ENCODE measurements at places on chromosomes 5 and 9. TPM values are rescaled to one million over a fixed set of nuclear protein-coding genes. Genes with fewer than 3 reads are reported as not detected.

The FAM151B gene
- 0.35 TPM for polyA plus RNA-seq

- H3K36me3 ChIP-seq, result peaks cover 6% of the 10 kb centered on the region
- no peaks in the 10 kb centered on the region for H3K27me3 ChIP-seq
- H3K4me1 ChIP-seq, result no peaks in the 10 kb centered on the region
- H3K27ac ChIP-seq, result no peak overlapping the region
Observed at GRCh38 chr9:91255327-91255726, 106.4 kb downstream of the AUH start.

- no peaks in the 10 kb centered on the region for H3K27me3 ChIP-seq
- no peak overlapping the region for H3K27ac ChIP-seq
- DNase-seq, result no peak
Observed at GRCh38 chr9:107586493-107586892, 96.9 kb upstream of the KLF4 start.

GRCh38 chr9:33843312-33843961 is 26.5 kb downstream of the UBE2R2 start:
- peak overlapping the region; percentile 63 for H3K27ac ChIP-seq
- peak; percentile 77 for DNase-seq
- H3K4me1 ChIP-seq, result peaks cover 14% of the 10 kb centered on the region
- no peaks in the 10 kb centered on the region for H3K36me3 ChIP-seq

DNA sequence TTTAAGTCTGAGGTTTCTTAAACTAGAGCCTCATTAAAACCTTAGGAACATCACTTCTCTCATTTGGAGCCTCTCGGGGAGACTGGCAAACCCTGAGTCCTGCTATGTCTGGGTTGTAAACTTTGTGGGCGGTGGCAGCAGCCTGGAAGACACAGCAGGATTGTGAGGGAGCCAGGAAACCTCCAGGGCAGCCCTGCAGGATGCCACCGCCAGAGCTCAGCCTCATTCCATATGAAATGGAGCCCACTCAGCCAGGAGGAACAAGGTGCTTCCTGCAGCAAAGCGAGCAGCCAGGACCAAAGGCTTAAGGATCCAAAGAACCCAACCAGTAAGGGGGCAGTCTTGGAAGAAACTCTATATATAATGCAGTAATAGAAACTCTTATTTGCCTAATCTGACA is 37.9 kb upstream of the IDNK start:
- no peaks in the 10 kb centered on the region for H3K4me1 ChIP-seq
- H3K4me3 ChIP-seq, result no peak overlapping the region
- no peak overlapping the region for H3K27ac ChIP-seq
- H3K27me3 ChIP-seq, result no peaks in the 10 kb centered on the region
- no peak for DNase-seq
